ENCODE measurements at places on chromosomes 7 and 10.

DNA sequence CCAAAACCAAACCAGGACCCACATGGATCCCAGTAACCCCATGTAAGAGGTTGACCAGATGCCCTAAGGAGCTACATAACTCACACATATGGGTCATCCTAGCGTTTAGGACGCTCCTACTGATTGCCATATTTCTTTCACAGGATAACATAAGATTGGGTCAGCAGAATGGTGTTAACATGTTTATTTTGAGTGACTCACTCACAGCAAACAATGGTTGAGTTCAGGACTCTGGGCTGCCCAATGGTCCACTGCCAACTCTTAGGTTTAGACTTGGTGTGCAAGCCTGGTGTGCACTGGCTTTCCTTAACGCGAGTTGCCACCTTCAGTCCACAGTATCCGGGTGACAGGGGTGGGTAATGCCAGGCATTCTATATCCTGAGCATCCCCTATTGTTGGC lies 211.5 kb downstream of the GPAM start:
- DNase-seq = no peak

DNA sequence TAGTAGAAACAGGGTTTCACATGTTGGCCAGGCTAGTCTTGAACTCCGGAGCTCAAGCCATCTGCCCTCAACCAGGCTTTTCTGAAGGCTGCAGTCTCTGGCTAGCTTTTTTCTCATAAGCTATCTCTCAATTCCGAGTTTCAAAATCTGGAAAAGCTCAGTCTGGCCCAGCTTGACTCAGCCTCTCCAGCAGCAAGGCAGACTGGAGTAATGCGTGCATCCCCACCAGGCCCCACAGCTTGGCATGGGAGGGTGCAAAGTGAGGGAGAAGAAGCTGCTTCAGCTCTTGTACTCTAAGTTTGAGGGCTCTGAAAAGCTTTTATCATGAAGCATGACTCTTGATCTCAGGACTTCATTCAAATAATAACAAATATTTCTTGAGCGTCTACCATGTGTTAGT lies 4.8 kb downstream of the DHTKD1 start:
- DNase-seq = no peak

GRCh38 chr7:100167912-100168323 lies 499 bp downstream of the GAL3ST4 start:
- DNase-seq = no peak

DNA sequence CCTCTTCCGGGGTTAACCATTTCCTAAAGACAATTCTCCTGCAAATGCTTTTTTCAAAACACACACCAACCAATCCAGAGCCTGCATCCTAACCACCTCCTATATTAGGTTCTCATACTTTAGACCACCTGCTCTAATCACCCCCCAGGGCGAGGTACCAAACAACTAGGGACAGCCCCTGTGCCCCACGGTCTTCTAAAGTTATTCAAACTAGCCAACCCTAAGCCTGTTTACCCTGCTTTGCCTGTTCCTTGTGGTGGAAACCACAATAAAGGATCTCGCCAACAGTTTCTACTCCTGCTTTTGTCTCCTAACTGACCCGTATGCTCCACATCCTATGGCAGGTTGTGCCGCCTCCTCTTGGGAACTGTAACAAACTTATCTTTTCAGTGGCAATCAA lies 21.1 kb downstream of the SP4 start:
- no peak for DNase-seq

GRCh38 chr10:99930731-99931550 lies 78.8 kb downstream of the DNMBP start:
- DNase-seq = no peak

GRCh38 chr10:14474656-14475055 lies 143.9 kb upstream of the FRMD4A start:
- no peak for DNase-seq

GRCh38 chr10:71302451-71302850 lies 16.6 kb upstream of the SLC29A3 start:
- no peak for DNase-seq

DNA sequence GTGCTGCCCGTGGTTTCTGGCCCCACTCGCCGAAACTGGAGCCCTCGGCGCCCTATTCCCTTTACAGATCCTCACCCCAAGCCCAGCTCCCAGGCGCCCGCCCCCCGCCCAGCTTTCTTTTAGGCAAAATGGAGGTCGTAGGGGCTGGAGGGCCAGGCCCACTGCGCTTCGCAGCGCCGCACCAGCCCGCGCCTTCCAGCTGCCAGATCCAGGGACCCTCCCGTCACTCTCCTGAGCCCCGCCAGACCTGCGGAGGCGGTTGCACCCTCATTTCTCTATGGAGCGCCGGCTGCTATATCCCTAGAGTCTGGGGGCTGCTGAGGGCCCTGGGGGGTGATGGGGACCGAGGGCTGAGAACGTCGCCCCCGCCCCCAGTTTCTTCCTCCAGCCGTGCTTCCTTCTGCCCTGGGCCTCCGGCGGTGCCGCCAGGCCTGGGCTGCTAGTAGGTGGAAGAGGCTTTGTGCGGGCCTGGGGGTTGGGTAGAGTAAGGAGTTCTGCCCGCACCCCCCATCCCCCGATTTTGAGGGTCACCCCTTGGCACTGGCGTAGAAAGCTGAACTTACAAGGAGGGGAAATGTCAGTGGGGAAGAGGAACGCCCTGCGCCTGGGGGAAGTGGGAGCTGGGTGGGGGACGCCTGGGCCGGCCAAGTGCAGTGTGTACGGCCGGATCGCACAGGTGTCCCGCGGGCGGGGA lies 1.0 kb downstream of the GNB2 start:
- no peak for DNase-seq

DNA sequence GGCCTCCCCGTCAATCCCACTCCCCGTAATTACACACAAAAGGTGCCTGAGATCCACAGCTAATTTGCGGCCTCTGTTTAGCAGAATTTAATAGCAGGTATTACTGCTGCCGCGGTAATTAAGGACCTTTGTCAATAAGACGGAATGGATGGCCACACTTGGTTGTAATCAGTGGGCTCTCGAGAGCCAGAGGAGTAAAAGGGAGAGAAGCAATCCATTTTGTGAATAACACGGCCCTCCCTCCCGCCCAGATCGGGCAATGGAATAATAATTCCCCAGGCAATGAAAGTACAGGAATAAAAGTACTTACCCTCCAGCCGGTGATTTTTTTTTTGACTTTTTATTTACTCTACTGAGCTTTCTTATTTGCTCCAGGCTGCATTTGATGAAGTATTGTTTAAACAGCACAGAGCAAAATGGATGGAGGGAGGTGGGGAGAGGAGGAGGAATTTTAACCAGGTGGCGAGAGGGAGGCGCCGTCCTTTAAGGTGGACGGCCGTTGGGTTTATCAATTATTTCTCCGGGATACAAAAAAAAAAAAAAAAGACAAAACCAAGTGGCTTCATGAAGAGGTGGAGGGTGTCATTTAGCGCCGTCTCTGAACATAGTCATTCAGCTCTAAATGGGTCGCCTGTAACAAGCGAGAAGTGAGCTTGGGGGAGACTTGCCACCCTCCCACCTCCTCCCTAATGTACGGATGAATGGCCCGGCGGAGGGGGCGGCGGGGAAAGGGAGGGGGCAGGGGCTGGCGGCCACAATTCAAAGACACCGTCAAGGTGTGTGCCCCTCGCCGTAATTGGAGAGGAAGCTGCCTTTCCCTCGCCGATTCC lies 120.3 kb downstream of the BUB3 start:
- DNase-seq = peak; percentile 72

DNA sequence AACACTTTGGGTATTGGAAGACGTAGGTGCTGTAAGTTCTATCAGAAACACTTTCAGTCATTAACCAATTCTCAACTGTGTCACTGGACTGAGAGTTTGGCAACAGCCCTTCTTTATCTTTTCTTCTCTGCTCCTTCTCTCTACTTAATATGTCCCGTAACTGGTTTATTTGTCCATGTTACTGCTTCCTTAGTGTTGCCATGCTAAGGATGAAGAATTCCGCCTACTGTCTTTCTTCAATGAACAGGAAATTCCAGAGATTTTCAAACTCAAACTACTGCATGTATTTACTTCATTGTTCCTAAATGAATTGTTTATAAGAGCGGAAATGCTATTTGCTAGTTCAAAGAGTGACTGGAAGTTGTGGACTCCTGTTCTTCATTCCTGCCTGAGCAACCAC lies 143.7 kb downstream of the TAX1BP1 start:
- DNase-seq = no peak

GRCh38 chr7:73429215-73429614 lies 4.4 kb upstream of the FZD9 start:
- DNase-seq = no peak

DNA sequence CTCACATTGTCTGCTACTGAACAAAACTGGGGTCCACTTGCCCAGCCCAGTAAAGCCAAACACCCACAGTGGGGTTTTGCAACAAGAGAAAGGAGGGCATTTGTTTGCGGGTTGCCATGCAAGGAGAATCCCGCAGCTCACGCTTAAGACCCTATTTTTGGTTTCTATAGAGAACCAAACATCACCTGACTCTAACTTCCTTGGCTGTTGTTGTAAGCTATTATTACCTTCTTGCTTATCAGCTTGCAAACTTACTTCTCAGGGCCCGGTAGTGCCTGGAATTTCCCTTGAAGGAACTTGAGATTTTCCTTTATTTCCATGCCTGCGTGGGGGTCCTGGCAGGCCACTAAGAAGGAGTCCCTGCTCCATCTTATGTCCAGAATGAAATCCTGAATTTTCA lies 20.7 kb downstream of the IFIT3 start:
- DNase-seq = no peak

DNA sequence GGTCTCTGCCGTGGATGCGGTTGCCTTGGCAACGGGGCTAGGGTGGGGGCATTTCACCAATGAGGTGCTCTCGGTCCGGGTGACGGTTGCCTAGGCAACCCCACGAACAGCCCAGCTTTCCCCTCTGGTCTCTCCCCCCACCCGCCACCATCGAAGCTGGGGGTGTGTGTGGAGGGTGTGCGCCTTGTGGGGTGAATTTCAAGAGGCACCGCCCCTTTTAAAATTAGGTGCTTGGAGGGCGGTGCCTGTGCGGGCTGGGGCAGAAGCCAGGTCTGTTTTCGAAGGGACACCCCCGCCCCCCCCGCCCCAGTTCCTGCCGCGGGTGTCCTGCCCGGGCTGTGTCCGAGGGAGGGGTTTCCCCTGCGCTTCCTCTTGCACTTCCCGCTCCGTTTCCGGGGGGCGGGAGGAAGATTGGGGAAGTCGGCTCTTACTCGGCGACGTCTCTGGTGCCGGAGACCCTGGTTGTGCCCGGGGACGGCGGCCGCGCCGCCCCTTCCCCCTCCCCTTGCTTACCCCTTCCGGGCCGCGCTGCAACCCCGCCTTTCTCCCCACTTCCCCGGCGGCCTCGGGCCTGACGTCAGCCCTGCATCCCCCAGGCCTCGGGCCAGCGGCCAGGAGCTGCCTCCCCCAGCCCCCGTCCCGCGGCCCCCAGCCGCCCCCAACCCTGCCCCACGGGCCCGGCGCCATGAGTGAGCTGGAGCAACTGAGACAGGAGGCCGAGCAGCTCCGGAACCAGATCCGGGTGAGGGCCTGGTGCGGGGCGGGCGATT lies 2.2 kb downstream of the GNB2 start:
- no peak for DNase-seq

DNA sequence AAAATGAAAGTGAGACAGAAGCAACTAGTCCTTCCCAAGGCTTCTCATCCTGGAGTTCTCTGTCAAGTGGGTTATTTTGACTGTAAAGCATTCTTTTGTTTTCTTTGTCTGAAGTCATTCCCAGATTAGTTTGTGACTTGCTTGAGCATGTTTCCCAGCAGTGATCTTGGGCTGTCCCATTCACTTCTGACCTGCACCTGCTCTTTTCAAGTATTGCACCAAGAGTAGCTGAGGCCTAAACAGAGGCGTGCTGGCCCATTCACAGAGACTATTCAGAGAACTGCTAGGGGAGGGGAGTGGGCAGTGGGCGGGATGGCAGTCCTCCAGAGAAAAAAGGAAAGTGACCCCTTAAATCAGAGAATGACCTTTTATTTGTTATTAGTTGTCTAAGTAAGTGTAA lies 61.3 kb downstream of the CACNA2D1 start:
- DNase-seq = no peak

GRCh38 chr10:87750001-87750671 lies 67.9 kb downstream of the ATAD1 start:
- DNase-seq = no peak

DNA sequence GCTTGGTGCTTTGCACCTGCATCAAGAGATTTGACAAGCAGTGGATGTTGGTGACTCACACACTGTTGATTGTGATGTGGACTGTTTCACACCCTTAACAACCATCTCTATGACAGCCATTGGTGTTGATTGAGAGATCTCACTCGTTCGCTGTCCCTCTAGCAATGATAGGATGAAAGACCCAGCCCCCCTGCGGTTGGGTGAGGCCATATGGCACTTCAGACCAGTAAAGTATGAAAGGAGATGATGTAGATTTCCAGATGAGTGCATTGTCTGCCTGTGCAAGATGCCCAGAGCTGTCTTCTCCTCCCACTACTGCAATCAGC lies 138.7 kb upstream of the PRR15 start:
- DNase-seq = no peak

GRCh38 chr10:80468002-80468401 lies 13.9 kb downstream of the TSPAN14 start:
- DNase-seq = no peak

DNA sequence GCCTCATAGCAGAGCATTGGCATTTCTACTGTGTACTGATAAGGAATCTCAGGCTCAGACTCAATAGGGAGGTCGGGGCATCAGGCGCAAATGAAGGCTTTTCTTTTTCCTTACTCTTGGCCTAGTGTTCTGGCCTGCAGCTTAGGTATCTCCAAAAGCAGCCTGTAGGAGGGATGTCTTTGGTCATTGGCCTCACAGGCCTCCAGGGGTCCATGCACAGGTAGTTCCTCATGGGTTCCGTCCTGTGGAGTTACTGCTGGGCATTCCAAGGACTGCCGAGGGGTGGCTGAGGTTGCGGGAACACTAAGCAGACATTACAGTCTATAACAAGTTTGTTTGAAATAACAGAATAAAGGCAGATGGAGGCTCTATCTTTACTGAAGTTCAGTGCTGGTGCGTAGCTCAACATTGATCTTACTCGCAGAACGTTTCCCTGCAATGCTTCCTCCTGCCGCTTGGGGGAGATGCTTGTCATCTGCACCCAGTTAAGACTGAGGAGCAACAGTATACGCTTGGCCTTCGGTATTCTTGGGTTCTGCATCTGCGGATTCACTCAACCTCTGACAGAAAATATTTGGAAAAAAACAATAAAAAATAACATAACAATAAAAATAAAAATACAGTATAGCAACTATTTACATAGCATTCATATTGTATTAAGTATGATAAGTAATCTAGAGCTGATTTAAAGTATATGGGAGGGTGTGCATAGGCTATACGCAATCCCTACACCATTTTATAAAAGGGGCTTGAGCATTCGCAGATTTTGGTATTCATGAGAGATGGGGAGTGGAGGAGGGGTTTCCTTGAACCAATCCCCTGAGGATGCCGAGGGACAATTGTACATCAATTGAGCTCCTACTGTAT lies 58.9 kb downstream of the SH2D4B start:
- DNase-seq = no peak

DNA sequence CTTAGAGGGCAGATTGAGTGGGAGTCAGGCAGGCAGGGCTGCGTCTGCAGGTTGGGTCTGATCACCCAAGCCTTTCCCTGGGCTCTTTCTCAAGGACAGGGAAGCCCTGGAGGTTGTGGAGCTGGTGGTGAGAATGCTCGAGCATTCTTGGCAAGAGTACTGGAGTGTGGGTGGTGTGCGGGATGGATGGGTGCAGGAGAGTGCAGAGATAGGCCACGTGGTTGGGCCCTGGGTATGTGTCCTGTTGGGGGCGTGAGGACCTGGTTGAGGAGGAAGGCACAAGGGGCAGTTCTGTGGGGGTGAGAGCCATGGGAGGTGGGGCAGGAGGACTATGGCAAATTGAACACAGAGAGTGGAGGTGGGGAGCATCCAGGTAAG lies 135.9 kb downstream of the PTPN20 start:
- DNase-seq = no peak

Measured in vagina (tissue), 2 donors.